CD4-positive, alpha-beta T cell treated with Interleukin-21 for 1 hour (primary cell): ENCODE measurements at places on chromosomes 2 and 18.

DNA sequence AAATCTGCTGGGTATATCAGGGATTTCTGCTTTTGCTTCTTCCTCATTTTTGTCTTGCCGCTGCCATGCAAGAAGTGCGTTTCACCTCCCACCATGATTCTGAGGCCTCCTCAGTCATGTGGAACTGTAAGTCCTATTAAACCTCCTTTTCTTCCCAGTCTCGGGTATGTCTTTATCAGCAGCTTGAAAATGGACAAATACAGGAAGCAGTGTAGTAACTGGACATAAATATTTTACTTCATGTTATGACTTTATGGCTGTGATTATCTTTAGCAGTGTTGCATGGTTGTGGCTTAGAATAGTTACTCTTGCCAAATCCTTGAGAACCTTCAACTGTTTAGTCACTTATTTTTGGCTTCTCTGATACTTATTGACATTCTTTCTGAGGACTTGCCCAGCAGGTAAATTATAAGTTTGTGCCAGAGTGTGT, 66.2 kb upstream of the DLX2 start:
- DNase-seq, result no peak

DNA sequence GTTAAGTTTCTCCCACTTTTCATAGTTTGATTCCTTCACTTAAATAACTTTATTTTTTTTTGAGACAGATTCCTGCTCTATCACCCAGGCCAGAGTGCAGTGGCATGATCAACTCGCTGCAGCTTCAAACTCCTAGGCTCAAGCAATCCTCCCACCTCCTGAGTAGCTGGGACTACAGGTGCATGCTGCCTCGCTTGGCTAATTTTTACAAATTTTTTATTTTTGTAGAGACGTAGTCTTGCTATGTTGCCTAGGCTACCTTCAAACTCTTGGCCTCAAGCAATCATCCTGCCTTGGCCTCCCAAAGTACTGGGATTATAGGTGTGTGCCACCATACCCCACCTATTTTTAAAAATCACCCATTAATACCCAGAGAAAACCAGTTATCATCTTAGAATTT, 14.2 kb upstream of the WIPF1 start:
- no peak for DNase-seq

- DNase-seq, result no peak
Observed at GRCh38 chr18:34709104-34709503, 994 bp upstream of the DTNA start.

DNA sequence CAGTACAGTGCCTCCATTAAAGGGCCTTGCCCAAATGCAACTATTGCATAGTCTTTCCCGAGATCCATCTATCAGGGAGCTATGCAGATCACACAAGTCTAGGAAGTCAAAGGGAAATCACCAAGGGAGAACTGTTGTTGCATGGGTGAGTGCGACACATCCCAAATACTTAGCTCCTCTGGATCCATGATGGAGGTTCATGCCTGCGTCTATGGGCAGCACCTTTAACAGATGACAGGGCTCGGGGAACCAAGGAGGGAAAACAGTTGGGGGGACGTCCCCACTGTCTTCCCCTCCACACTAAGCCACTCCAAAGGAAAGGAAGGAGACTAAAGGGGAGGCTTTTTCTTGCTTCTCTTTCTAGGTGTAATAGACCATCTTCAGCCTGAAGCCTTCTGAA, 552.8 kb upstream of the PKDCC start:
- no peak for DNase-seq

GRCh38 chr2:23311186-23311585, 73.8 kb upstream of the KLHL29 start:
- no peak for DNase-seq

GRCh38 chr2:41923156-41923786, 124.5 kb upstream of the PKDCC start:
- no peak for DNase-seq

DNA sequence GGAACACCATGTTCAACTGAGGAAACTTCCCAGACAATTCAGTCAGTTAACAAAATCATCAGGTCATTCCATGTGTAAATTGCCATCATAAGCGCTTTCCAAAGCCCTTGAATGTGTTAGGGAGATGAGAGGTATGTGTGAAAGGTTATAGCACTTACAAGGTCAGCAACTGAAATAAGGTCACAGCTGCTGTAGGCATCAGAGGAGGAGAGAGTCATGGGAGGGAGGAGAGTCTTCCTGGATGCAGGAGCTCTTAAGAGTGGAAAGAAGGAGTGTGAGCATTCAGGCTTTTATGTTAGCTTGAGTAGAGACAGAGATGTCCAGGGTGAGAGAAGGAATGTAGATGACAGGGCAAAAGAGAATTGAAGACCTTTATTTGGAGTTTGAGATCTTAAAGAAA, 67.0 kb downstream of the CAB39 start:
- no peak for DNase-seq

GRCh38 chr2:232363784-232364615, 14.6 kb upstream of the ALPP start:
- peak; percentile 36 for DNase-seq

DNA sequence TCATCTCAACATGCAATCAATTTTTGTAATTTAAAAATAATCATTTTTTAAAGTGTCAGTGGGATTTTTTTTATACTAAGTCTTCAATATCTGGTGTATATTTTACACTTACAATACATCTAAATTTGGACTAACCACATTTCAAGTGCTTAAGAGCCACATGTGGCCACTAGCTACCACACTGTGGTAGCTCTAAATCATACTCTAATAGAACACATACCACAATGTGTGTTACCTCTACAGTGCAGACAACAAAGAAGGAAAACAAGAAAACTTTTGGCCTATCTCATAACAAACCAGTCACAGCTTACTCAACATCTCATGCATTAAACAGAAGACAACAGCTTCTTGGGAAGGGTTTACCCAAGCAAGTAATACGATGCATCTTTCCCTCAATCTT, 24.5 kb downstream of the PIAS2 start:
- no peak for DNase-seq

- DNase-seq, result peak; percentile 1
Observed at GRCh38 chr2:20225294-20226151, 593 bp upstream of the SDC1 start.

- no peak for DNase-seq
Observed at GRCh38 chr2:237722616-237723015, 76.0 kb upstream of the RBM44 start.

DNA sequence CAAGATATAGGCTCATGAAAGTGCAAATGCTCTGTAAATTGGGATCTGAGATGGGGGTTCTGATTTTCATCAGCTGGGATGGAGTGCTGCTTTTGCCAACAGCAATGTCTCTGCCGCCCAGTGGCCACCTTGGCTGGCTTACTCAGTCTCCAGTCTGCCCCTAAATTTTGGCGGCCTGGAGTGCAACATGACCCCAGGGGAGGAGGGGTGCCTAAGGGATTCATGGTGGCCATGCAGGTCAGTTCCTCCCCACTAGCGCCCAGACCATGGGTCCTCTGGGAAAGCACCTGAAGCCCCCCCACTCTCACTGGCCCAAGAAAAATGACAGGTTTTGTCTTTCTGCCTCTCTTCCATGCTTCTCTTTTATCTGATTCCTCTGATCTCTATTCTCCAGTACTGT, 45.0 kb downstream of the SLC4A3 start:
- no peak for DNase-seq

- DNase-seq, result no peak
Observed at GRCh38 chr2:71704131-71704561, 250.8 kb downstream of the DYSF start.

- no peak for DNase-seq
Observed at GRCh38 chr2:113242327-113242726, 36.4 kb downstream of the PAX8 start.

DNA sequence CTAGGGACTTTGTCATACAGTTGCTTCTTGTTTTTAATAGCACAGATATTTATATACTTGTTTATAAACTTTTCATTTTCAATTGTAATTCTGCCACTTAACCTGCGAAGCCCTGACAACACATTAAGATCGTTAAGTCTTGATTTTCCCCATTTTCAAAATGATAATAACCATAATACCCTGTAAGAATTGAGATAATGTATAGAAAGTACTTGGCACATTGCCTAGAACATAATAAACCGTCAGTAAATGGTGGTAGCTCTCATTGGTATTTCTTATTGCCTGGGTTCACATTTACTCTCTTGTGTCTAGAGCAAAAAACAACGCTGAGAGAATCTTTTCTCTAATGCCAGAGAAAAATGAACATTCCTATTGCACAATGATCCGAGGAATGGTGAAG, 18.6 kb downstream of the PTCD3 start:
- no peak for DNase-seq

GRCh38 chr18:12121175-12122042, 27.8 kb downstream of the ANKRD62 start:
- DNase-seq, result no peak

- no peak for DNase-seq
Observed at GRCh38 chr2:54298514-54298913, 42.5 kb upstream of the TSPYL6 start.

- no peak for DNase-seq
Observed at GRCh38 chr2:9251154-9252001, 44.8 kb downstream of the ASAP2 start.

DNA sequence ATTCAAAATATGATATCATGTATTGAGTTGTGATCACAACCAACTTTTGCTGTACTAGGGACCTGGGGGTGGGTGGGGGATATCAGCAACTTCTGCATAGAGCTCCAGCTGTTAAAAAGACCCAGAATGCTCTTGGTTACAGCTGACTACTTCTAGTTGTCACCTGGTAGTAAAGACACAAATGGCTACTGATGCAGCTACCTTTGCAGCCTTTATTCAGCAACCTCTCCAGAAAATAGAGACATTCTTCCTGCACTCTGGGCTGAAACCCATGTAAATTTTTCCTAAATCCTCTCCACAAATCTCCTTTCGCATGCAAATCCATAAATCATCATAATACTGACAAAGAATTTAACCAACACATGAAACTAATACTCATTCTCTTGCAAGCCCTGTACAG, 238.3 kb downstream of the TCF4 start:
- no peak for DNase-seq

GRCh38 chr2:127314193-127314988, 20.4 kb upstream of the ERCC3 start:
- DNase-seq, result no peak
